ENCODE measurements at places on chromosomes 16 and 17. TPM values are rescaled to one million over a fixed set of nuclear protein-coding genes. Genes with fewer than 3 reads are reported as not detected.

GRCh38 chr17:31511580-31511979 is 120.1 kb downstream of the RAB11FIP4 start:
- DNase-seq = no peak

- no peak for DNase-seq
Observed at GRCh38 chr17:30300818-30301217, 9.1 kb upstream of the BLMH start.

- DNase-seq = no peak
Observed at GRCh38 chr16:85504242-85504641, 108.9 kb upstream of the GSE1 start.

GRCh38 chr17:50301891-50302584 is 27.8 kb downstream of the TMEM92 start:
- DNase-seq = no peak

GRCh38 chr16:21023509-21024202 is 123.1 kb downstream of the LYRM1 start:
- no peak for DNase-seq

GRCh38 chr17:49992933-49993422 is 2.0 kb downstream of the DLX3 start:
- DNase-seq = no peak

DNA sequence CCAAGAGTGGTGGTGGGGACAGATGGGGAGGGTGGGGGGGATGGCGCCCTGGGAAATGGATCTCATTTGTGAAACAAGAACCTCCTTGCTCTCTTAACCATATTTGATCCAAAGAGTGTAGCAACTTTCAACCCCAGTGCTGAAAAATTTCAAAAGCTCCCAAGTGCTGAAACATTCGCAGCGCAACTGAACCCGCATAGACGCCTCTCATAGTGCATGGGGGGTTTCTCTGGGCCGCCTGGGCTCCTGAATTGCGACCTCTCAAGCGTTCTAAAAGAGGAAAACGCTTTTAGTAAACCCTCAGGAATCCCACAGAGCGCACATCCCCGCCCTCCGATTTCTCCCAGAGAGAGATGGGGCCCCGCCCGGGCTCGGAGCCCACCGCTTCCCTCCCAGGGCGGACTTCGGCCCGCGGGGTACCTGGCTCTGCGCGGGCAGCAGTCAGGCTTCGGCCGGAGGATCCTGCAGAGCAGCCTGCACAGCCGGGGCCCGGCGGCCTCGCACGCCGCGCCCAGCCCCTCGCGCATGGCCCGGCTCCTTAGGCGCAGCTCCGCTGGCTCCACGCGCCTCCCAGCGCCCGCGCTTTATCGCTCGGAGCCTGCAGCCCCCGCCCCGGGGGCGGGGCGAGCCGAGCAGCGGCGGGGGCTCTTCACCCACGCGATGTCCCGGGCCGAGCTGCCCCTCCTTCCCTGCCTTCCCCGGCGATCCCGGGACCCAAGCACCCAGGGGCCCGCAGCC is 7.0 kb downstream of the NOS2 start:
- no peak for DNase-seq

DNA sequence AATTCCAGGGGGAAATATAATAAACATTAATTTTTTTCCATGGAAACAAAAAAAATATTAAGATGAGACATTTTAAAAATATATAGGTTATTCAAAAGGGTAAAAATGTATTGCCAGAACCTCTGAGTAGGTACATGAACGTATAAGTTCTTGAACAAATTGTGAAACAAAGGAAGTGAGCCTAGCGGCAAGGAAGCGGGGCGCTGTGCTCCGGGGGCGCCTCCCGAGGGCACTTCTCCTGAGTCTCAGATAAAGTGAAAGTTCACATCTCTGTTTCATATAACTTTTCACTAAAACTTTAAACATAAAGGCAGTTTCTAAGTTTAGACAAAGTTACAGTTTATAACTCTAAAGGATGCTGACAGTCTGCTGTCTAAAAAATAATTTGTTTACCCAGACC is 52.3 kb downstream of the TNRC6C start:
- DNase-seq = no peak

Gene WSCD1
- polyA plus RNA-seq = 26.6 TPM

Gene PLA2G10
- 2.2 TPM for polyA plus RNA-seq

Gene MC1R
- polyA plus RNA-seq = 4.3 TPM
